Progenitor cell of endocrine pancreas (in vitro differentiated cells): ENCODE measurements at places on chromosomes 3 and 15. TPM values are rescaled to one million over a fixed set of nuclear protein-coding genes. Genes with fewer than 3 reads are reported as not detected.

IL17RD gene
- 30.4 and 37.9 TPM in 2 replicates for total RNA-seq

DNA sequence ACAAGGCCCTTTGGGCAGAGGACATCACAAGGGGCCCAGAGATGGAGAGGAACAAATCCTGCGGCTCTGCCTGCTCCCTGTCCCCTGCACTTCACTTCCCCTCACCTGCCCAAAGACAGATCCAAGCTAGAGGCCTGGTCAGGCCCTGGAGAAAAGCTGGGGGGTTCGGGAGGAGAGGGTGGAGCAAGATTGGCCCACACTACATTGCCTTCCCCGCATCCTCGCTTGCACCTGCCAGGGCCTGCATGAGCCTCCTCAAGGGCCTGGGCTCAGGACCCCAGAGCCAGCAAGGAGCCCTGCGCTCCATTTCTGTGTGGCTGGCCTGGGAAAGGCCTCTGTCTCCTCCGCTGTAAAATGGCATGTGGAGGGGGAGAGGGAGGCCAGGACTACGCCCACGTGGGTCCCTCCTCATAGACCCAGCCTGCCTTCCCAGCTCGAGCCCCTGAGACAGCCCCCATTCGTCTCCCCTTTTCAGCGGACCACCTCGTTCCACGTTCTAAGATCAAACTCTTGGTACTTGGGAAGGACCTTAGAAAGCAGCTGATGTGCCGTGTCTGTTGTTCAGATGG, 106.0 kb downstream of the HMG20A start:
- peaks cover 4% of the 10 kb centered on the region for H3K27me3 ChIP-seq
- no peak for DNase-seq
- peak overlapping the region; percentile 82 for H3K27ac ChIP-seq
- H3K4me3 ChIP-seq, result no peak overlapping the region
- H3K36me3 ChIP-seq, result no peaks in the 10 kb centered on the region

DNA sequence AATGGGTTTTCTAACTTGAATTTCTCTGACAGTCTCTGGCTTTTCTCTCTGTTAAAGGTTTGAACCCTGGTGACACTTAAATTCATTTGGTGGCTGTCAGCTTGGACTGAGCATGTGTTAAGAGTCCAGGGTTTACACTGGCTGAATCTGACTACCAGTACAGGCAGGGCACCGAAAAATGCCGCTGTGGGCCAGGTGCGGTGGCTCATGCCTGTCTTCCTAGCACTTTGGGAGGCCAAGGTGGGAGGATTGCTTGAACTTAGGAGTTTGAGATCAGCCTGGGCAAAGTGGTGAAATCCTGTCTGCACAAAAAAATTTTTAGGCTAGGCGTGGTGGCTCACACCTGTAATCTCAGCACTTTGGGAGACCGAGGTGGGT, 1.8 kb downstream of the MANF start:
- H3K27me3 ChIP-seq, result no peaks in the 10 kb centered on the region
- DNase-seq, result no peak
- H3K36me3 ChIP-seq, result peaks cover 15% of the 10 kb centered on the region

SLC27A2 gene
- total RNA-seq, result 10.3 and 10.6 TPM in 2 replicates

- H3K36me3 ChIP-seq, result peaks cover 6% of the 10 kb centered on the region
- H3K27ac ChIP-seq, result no peak overlapping the region
- peaks cover 42% of the 10 kb centered on the region for H3K4me1 ChIP-seq
- no peak for DNase-seq
- H3K4me3 ChIP-seq, result no peak overlapping the region
- H3K27me3 ChIP-seq, result no peaks in the 10 kb centered on the region
Measured at GRCh38 chr3:39144095-39144747, 9.2 kb downstream of the CSRNP1 start.

ZNF80 gene
- total RNA-seq, result not detected in 2 replicates

DNA sequence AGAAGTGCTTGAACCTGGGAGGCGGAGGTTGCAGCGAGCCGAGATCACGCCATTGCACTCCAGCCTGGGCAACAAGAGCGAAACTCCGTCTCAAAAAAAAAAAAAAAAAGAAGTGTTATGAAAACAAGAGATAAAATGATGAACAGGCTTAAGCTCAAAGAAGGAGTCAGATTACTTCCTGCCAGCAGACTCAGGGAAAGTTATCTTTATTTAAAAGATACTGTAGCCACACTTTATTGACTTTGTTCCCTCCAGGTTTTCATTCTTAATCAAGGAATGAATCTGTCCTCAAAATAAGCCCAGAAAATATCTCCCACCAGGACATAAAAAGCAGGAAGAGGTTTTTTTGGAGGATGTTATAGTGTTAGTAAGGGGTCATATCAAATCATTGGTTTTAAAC, 176.5 kb upstream of the KCNMB2 start:
- H3K36me3 ChIP-seq, result peaks cover 4% of the 10 kb centered on the region
- no peaks in the 10 kb centered on the region for H3K27me3 ChIP-seq
- no peak overlapping the region for H3K27ac ChIP-seq
- no peak overlapping the region for H3K4me3 ChIP-seq

GRCh38 chr3:127387119-127387518, 99.3 kb upstream of the PRR20G start:
- no peaks in the 10 kb centered on the region for H3K36me3 ChIP-seq
- peaks cover 21% of the 10 kb centered on the region for H3K27me3 ChIP-seq
- no peak for DNase-seq
- H3K27ac ChIP-seq, result no peak overlapping the region

DNA sequence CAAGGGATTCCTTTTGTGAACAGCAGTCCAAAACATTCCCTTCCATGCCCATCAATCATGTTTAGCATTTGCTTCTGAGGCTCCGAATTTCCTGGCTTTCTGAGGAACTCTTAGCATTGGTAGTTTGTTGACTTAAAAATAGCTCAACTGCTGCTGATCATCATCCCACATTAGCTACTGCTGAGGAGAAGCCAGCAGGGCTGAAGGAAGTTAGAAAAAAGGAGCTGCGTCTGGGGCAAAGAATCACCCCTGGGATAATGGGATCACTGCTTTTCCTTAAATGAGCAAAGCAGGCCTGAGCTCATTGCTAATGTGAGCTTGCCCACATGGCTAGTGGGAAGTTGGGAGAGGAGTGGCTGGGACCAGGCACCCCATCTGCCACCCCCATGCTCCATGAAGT, 39.8 kb downstream of the CYP19A1 start:
- H3K27ac ChIP-seq, result no peak overlapping the region
- peaks cover 18% of the 10 kb centered on the region for H3K27me3 ChIP-seq
- H3K4me1 ChIP-seq, result peaks cover 3% of the 10 kb centered on the region
- H3K4me3 ChIP-seq, result no peak overlapping the region

GRCh38 chr3:107461721-107462120, 61.0 kb upstream of the BBX start:
- DNase-seq, result no peak
- no peak overlapping the region for H3K27ac ChIP-seq
- H3K4me3 ChIP-seq, result no peak overlapping the region
- no peaks in the 10 kb centered on the region for H3K4me1 ChIP-seq

DNA sequence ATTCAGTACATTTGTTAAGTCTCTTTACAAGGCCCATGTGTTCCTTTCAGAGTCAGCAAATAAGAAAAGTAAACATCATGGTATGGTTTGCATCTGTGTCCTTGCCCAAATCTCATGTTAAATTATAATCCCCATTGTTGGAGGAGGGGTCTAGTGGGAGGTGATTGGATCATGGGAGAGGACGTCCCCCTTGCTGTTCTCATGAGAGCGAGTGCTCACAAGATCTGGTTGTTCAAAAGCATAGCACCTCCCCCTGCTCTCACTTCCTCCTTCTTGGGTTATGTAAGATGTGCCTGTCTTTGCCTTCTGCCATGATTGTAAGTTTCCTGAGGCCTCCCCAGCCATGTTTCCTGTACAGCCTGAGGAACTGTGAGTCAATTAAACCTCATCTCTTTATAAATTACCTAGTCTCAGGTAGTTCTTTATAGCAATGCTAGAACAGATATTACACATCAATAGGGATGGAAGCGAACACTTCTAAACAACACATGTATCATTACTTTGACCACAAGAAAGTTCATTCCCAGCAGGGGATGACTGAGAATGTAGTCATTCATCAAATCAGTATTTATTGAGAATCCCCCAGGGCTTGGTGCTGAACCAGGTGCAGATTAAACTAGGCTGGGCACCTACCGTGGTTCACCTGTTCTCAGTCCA, 4.1 kb downstream of the EFCAB12 start:
- DNase-seq, result no peak
- no peak overlapping the region for H3K4me3 ChIP-seq
- peaks cover 5% of the 10 kb centered on the region for H3K36me3 ChIP-seq
- H3K27ac ChIP-seq, result peak overlapping the region; percentile 76
- peaks cover 10% of the 10 kb centered on the region for H3K27me3 ChIP-seq

DNA sequence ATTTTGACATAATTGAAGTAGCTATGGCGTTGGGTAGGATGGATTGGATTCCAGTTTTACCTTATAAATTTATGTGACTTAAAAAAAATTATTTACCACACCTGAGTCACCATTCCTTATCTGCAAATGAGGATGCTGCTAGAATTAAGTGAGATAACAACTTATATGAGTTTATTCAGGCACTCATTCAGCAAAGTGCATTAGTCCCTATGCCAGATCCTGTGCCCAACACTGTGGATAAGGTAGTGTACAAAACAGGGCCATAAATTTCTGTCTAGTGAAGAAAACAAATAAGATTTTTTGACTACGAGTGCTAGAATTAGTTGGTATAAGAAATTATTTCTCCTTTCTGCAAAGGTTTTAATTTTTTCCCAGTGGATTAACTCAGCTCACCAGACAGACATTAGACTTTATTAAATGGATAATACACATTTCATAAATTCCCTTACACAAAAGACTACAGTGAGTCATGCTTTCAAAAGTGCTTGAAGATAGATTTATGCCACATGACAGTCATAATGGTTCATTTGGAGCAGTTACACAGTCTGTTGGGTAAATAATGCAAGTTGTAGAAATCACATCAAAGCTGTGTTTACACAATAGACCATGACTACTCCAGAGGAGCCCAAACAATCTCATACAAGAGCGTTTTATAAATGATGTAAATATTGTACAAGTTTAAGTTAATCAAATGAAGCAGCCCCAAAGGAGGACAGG, 129.9 kb upstream of the TGFBR2 start:
- H3K27me3 ChIP-seq, result no peaks in the 10 kb centered on the region
- peaks cover 9% of the 10 kb centered on the region for H3K4me1 ChIP-seq
- H3K27ac ChIP-seq, result no peak overlapping the region
- no peak overlapping the region for H3K4me3 ChIP-seq

- no peaks in the 10 kb centered on the region for H3K36me3 ChIP-seq
- peak overlapping the region; percentile 21 for H3K27ac ChIP-seq
- H3K4me3 ChIP-seq, result no peak overlapping the region
- H3K27me3 ChIP-seq, result no peaks in the 10 kb centered on the region
Measured at GRCh38 chr3:115388166-115388565, 235.1 kb upstream of the GAP43 start.

FMN1 gene
- total RNA-seq, result 0.41 and 1.2 TPM in 2 replicates

SLC25A38 gene
- total RNA-seq, result 34.6 and 38.0 TPM in 2 replicates

BDH1 gene
- total RNA-seq, result 41.9 and 42.8 TPM in 2 replicates

DNA sequence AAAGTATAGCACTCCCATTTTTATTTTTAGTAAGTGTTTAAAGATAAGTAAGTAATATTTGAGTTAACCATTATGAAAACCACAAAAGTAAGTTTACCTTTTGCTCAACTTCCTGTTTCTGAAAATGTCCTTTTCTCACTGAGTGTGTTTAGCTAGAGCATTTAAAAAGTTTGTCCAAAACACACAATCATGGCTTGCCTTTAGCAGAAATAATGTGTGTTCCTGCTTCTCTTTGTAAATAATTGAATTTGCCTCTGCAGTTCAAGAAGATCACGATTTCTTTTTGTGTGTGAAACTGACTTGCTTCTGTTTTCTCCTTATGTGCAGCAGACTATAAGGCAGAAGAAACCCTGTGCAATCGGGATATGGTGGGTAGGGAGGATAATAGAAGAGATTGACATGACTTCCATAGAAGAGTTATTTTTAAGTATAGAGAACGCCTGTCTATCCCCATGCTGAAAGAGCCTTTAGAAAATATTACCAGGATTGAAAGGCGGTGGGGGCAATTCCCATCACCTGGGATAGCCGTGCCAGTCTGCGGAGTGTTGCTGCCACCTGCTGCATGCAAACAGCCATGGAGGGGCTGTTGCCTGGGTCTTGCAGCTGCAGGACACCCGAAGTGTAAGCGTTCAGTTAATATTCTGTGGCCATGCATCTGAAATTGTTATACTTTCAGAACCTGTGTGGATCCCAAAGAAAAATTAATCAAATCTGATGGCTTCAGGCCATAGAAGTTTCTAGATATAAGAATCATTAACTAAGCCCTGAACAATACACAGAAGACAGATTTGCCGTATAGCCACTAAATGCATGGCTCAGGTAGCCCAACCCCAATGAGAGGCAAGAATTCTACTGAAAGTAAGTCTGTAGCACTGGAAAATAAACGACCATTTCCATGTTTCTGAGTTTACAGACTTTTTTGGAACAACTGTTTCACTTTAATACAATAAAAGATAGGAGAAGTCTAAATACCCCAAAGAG, 2.4 kb upstream of the CD96 start:
- H3K4me3 ChIP-seq, result peak overlapping the region; percentile 6
- no peaks in the 10 kb centered on the region for H3K27me3 ChIP-seq
- H3K4me1 ChIP-seq, result peaks cover 12% of the 10 kb centered on the region

DNA sequence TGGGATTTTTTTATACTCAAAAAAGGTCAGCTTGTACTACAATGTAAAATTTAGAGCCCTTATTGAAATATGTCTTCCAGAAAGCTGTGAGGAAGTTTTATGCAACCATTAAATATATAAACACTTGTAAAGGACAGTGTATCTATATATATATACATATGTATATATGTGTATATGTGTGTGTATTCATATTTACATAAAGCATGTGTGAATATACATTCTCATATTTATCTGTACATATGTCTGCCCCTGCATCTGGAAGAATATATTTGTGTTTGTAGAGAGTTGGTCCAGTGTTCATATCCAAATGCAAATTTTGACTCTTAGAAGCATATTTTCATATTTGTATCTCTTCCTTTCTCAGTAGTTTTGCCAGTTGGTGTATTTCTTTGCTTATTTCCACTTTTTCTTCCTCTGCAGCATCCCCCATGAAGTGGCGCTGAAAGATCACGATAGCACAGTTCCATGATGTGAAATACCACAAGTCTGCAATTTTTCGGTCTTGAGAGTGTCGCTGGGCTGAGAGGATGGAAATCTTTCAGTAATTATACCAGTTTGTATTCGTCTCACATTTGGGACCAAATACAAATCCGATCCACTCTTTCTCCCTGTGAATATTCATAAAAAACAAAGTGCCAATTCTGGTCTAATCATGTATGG, 311.7 kb upstream of the DPH6 start:
- no peak overlapping the region for H3K27ac ChIP-seq
- no peaks in the 10 kb centered on the region for H3K36me3 ChIP-seq
- H3K4me1 ChIP-seq, result peaks cover 5% of the 10 kb centered on the region
- no peak overlapping the region for H3K4me3 ChIP-seq

C3orf80 gene
- 0.38 and 0.50 TPM in 2 replicates for total RNA-seq

DNA sequence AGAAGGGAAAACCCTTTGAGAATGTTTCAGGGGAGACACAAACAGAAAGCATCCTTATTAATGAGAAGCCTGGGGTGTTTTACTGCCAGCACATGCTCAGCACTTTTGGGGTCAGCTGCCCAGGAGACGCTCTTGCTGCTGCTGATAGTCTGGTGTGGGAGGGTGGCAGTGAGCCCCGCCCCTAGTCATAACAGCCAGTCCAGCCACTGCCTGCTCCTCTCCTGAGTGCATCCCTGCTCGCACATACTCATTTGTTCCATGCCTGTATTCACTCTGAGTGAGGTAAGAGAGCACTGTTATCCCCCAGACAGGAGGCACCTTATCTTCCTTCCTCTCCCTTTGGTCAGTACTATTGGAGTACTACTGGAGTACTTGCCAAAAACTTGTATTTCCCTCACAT, 101.3 kb downstream of the ETFA start:
- no peaks in the 10 kb centered on the region for H3K27me3 ChIP-seq

- H3K4me1 ChIP-seq, result peaks cover 9% of the 10 kb centered on the region
- H3K36me3 ChIP-seq, result no peaks in the 10 kb centered on the region
- no peak overlapping the region for H3K27ac ChIP-seq
- no peak for DNase-seq
Measured at GRCh38 chr3:23624305-23624704, 181.4 kb upstream of the UBE2E1 start.
